Central memory CD8-positive, alpha-beta T cell (primary cell): ENCODE measurements at places on chromosomes 1 and 21.

DNA sequence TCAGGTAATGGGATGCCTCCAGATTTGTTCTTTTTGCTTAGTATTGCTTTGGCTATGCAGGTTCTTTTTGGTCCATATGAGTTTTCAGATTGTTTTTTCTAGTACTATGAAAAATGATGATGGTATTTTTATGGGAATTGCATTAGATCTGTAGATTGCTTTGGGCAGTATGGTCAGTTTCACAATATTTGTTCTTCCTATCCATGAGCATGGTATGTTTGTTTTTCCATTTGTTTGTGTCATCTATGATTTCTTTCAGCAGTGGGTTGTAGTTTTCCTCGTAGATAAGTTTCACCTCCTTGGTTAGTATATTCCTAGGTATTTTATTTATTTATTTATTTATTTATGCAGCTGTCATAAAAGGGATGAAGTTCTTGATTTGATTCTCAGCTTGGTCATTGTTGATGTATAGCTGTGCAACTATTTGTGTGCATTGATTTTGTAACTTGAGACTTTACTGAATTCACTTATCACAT is 103.9 kb upstream of the DNAH14 start:
- no peak for DNase-seq

- no peak for DNase-seq
These were observed 240.1 kb downstream of the NPHP4 start for GRCh38 chr1:5751833-5752745.

GRCh38 chr1:89114662-89115061 is 11.3 kb downstream of the GBP2 start:
- DNase-seq = no peak

DNA sequence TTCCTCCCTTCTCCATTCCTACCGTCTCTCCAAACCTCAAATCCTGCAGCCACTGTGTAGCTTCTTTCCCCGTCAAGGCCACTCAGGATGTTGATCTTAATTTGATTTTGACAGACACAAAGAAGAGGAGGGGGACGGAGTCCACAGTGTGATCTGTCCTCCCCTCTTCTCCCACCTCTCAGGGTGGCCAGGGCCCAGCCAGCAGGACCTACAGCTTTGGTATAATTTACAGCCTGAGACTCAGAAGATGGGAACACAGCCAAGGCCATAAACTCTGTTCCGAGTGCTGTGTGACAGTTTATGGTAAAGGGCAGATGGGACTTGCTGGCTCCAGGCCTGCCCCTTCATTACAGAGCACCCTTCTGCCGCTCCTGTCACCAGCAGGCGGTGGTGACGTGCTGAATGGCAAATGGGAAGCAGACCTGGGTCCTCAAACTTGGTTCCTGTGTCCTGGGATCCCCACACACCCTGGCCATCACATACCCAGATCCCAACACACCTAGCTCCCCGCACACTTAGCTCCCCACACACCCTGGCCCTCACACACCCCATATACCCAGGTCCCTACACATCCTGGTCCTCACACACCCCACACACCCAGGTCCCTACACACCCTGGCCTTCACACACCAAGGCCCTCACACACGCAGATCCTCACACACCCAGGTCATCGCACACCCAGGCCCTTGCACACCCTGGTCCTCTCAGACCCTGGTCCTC is 71.6 kb downstream of the CD2 start:
- DNase-seq = no peak

- DNase-seq = no peak
These were observed 31.7 kb downstream of the TRIM11 start for GRCh38 chr1:228374711-228375577.

- no peak for DNase-seq
These were observed 25.5 kb upstream of the PSMG1 start for GRCh38 chr21:39208624-39209333.

DNA sequence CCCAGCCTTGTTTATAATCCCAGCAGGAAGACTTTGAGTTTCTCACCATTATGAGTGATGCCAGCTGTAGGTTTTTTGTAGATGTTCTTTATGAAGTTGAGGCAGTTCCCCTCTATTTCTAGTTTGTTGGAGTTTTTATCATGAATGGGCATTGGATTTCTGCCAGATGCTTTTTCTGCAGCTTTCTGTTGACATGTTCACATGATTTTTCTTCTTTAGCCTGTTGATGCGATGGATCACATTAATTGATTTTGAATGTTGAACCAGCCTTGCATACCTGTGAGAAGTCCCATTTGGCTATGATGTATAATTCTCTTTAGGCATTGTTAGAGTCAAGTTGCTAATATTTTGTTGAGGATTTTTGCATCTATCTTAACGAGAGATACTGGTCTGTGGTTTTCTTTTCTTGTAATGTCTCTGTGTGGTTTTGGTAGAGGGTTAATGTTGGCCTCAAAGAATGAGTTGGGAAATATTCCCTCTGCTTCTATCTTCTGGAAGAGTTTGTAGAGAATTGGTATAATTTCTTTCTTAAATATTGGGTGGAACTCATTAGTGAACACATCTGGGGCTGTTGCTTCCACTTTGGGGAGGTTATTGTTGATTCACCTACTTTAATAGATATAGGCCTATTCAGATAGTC is 33.2 kb downstream of the ZBTB40 start:
- no peak for DNase-seq

GRCh38 chr21:45019887-45020537 is 54.4 kb upstream of the ADARB1 start:
- DNase-seq = no peak
